ENCODE measurements at places on chromosomes 5 and 9.

DNA sequence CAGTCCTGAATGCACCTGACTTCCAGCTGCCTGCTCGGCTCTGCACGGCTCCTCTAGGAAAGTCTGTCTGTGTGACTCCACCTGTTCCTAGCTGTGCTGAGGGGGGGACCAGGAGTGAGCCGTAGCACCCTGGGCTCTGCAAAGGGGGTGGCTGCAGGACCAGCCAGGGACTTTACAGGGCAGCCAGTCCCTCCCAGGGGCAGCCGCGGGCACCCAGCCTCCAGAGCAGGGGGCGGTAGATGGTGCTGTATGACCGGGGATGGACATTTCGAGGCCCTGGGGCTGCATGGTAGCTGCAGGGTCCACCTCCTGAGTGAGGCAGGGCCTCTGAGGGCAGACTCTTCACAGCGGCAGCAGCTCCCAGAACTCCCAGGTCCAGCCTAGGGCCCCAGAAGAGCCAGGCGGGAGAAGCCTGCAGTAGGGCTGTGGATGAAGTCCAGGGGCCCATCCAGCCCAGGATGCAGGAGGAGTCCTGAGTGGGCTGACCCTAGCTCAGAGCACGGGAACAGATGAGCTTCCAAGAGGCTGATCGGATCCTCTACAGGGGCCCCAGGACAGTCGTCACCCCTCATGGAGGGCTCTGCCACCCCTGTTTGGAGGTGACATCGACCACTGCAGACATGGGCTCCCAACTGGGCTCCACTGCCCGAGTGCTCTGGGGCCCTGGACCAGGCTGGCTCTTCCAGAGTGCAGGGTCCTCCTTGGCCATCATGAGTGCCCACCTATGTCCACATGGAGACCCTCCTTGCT, 105.4 kb downstream of the ZNF354C start:
- DNase-seq, result no peak

DNA sequence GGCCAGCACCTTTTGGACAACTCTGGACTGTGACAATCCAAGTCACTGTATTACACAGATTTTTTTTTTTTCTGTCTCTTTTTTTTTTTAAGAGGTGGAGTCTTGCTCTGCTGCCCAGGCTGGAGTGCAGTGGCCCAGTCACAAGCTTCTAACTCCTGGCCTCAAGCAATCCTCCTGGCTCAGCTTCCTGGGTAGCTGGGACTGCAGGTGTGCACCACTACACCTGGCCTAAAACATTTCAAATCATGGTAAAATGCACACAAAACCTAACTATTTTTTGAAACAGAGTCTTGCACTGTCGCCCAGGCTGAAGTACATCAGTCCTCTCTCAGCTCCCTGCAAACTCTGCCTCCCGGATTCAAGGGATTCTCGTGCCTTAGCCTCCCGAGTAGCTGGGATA, 7.2 kb upstream of the N4BP3 start:
- DNase-seq, result no peak

GRCh38 chr5:142717582-142718215, 31.8 kb upstream of the FGF1 start:
- no peak for DNase-seq

DNA sequence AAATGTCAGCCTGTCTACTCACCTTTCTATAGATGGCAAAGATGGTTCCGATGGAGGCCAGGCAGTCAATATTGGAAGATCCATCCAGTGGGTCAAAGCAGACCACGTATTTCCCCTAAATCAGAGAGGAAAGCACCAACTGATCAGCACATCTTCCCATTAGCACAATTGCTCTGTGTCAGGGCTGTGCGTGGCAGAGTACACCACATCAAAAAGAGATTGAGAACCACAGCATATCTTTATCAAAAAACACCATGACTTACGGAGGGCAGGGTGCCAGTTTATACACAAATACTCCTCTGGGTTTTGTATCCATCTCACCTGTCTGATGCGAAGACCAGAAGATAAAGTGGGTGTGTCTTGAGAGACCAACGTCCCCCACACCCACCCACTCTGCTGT, 9.1 kb downstream of the FBP2 start:
- DNase-seq, result no peak

GRCh38 chr9:135184181-135185053, 96.9 kb downstream of the OLFM1 start:
- no peak for DNase-seq

DNA sequence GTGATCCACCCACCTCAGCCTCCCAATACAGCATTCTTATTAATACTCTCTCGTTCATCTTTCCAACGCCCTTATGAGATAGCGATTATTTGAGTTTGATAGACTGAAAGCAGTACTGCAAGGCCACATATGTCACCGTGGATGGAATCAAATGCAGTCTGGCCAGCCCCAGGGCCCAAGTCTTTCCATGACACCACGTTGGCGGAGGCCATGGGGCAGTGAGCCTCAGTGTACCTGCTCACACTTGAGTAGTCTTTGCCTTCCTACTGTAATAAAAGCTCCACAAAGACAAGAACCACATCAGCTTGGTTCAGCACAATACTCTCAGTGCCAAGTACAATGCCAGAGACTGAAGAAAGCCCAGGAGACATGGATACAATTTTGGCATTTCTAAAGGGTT, 88.5 kb downstream of the TTLL11 start:
- DNase-seq, result no peak
